Ascending aorta (tissue), 2 donors: ENCODE measurements at places on chromosomes 6 and 20.

GRCh38 chr6:36171573-36171972, 25.0 kb upstream of the BRPF3 start:
- no peak for DNase-seq

- DNase-seq: no peak
Observed at GRCh38 chr6:154882107-154882506, 113.0 kb upstream of the TIAM2 start.

DNA sequence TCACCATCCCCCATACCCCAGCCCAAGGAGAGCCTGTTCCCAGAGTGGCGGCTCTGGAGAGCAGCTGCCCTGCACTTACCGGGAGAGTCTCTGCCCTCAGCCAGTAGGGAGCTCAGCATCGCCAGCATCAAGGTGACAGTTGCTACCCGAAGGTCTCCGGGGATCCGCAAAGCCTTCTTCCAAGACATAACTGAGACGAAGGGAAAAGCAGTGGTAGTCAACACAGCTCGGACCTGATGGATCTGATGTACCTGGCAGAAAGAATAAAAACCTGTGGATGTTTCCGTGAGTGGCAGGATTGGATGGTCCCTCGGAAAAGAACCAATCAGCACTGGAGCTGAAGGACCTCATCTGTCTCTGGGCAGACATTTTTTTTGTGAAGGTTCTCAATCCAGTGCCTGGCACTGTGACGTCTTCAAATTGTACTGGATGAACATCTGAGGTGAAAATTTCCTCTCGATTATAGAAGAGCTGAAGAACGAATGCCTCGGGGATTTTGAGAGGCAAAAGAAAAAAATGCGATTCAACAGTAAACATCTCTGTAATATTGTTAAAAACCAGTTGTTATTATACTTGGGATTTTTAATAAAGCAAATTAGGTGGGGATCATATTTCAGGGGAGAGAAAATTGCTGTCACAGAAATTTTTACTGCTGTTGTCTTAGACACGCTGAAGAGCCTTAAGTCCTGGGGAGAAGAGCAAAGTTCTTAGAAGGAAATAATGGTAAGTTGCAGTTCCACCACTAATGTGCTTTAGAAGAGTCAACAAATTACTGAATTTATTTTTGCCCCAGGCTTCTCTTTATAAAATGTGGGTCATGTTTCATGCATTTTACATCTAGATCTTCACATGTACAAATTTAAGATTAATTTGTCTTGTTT, at the start of gene HLA-DQB1:
Gene HLA-DQB1, minus strand, starts transcription at position 238 of the 881 bp plus-strand sequence. Its CDS starts 50 bp downstream, at position 188.
- no peak for DNase-seq

GRCh38 chr6:18028332-18028731, 40.9 kb upstream of the KIF13A start:
- no peak for DNase-seq

DNA sequence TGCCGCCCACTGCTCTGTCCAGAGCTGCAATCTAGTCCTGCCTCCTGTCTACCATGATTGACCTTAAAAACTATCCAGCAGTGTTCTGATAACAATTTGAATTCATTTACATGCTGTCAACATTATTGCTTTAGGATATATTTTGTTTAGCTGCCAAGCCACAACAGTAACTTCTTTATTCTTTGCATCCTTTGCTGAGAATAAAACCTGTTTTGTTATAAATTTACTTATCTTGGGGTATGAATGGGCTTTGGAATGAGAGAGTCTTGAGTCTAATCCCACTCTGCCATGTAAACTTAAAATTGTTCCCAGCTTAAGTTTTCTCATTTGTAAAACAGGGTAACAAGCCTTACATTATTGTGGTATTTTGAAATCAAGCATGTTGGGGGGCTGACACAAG, 116.4 kb downstream of the FLRT3 start:
- DNase-seq: no peak
